ENCODE measurements at places on chromosomes 5 and 9. TPM values are rescaled to one million over a fixed set of nuclear protein-coding genes. Genes with fewer than 3 reads are reported as not detected.

Gene INSL6
- total RNA-seq: not detected

Gene WDR38
- not detected for total RNA-seq

Gene LCN10
- not detected for total RNA-seq

Gene MCC
- 30.2 TPM for total RNA-seq

All from glomerular endothelial cell (primary cell).